Activated T-cell treated with anti-CD3 and anti-CD28 coated beads for 4 hours (primary cell): ENCODE measurements at places on chromosomes 1 and 21.

DNA sequence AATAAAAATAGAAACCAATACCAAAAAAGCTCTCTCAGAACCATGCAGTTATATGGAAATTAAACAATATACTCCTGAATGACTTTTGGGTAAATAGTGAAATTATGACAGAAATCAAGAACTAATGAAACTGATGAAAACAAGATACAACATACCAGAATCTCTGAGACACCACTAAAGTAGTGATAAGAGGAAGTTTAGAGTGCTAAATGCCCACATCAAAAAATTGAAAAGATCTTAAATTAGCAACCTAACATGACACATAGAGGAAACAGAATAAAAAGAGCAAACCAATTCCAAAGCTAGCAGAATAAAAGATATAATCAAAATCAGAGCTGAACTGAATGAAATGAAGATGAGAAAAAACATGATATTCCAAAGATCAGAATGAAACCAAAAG lies 430.9 kb downstream of the LTN1 start:
- no peak for DNase-seq

- DNase-seq: no peak
Observed at GRCh38 chr1:153397051-153397923, 6.4 kb upstream of the S100A8 start.

- no peak for DNase-seq
Observed at GRCh38 chr1:57450981-57451380, 27.1 kb upstream of the DAB1 start.

GRCh38 chr1:205639567-205639966 lies 7.8 kb upstream of the ELK4 start:
- DNase-seq: no peak

- DNase-seq: no peak
Observed at GRCh38 chr1:43009274-43009673, 50.6 kb upstream of the SLC2A1 start.

DNA sequence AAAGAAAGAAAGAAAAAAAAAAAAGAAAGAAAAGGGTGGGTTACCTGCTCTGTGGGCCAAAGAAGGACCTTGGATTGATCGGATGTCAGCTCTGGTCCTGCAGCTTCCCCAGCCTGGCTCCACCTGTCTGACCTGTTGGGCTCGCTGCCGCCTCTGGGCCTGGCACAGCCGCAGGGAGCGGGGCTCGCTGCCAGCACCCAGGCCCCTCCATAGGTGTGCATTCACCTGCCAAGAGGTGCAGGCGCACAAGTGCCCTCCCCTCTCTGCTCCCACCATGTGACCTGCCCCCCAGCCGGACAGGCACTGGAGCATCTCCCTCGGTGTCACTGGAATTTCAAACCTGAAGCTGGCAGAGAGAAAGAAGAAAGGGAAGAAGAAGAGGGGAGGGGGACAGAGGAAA lies 33.1 kb upstream of the GPR157 start:
- DNase-seq: no peak

DNA sequence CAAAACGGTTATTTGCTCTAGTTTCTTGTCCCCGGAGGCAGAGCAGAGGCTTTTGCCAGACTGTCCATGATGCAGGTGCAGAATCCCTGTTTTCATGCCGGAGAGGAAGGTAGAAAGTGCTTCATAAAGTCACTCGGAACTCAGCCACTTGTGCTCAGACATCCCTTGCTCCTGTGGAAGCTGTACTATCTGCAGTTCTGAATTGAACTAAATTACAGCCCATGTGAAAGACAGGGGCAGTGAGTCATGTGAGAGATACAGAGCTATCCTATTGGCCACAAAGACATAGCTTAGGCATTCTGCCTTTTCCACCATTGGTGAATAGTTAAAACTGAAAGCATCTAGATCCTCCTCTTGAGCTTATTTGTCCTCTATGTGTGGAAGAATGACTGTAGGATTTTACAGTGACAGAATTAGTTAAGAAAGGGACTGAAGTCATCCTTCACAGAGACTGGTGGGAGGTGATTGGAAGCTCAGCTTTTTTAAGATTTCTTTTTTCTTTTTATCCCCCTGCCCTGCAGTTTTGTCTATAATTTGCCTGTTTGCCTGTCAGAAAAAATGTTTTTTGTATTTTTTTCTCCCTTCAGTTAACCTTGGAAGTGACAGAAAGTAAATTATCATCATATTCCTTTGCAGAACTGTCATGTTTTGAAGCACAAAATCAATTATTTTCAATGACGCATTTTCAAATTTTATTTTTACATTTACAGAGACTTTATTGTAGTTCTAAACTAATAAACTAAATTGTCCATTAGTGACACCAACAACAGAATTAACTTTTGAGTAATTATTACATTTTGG lies 298.6 kb downstream of the PTPRC start:
- DNase-seq: peak; percentile 26

GRCh38 chr1:173447224-173447623 lies 29.9 kb upstream of the PRDX6 start:
- no peak for DNase-seq

DNA sequence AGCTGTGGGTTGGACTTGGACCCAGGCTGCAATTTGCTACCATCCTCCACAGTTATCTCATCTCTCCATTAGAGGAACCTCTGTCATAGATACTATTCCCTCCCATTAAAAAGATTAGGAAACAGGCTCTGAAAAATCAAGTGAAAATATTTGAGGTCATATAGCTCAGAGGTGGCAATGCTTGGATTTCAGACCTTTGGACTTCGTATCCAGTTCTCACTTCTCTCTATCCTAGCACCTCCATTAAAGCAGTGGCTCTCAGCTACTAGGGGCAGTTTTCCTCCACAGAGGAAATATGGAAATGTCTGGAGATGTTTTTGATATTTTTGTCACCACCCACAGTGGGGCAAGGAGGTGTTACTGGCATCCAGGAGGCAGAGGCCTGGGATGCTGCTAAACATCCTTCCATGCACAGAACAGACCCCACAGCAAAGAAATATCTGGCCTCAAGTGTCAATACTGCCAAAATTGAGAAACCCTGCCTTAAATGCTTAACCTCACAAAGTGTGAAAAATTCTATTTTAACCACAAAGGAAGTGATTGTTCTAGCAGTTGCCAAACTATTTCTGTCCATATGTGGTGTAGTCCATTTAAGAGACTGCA lies 54.1 kb downstream of the C8A start:
- no peak for DNase-seq

GRCh38 chr1:184225283-184226099 lies 161.3 kb upstream of the C1orf21 start:
- DNase-seq: no peak

- no peak for DNase-seq
Observed at GRCh38 chr21:42711667-42712066, 58.2 kb downstream of the PDE9A start.

- no peak for DNase-seq
Observed at GRCh38 chr1:77991638-77992037, 12.8 kb upstream of the FUBP1 start.

GRCh38 chr1:111402083-111402482 lies 25.5 kb downstream of the OVGP1 start:
- no peak for DNase-seq

DNA sequence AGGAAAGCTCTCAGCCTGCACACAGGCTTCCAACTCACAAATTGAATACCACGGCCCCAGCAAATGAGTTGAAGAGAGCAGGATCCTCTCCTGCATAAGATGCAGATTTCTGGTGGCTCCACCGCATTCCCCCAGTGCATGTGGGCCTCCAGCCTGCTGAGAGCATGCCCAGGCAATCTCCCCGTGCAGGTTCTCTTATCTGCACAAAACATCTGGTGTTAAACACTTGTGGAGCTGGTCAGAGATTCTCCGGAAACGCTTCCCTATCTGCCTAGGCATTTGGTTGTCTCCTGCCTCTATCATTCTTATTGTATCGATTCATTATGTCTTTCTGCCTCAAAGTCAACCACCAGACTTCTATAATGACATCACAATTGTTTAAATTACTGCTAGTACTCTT lies 1349.0 kb upstream of the B3GALT2 start:
- no peak for DNase-seq

- no peak for DNase-seq
Observed at GRCh38 chr1:56062625-56063024, 516.7 kb downstream of the PLPP3 start.

DNA sequence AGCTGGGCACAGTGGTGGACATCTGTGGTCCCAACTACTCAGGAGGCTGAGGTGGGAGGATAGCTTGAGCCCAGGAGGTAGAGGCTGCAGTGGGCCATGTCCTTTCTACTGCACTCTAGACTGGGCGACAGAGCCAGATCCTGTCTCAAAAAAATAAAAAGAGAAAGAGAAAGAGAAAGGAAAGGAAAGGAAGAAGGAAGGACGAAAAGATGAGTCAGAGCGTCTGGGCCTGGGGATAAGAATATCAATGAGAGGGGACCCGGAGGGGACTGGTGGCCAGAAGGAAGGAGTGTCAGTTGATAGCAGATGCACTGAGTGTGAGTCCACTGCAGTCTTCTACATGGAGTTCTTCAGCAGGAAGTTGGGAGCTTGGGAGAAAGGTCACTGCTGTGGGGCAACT lies 75.6 kb downstream of the SYT6 start:
- DNase-seq: no peak

- DNase-seq: no peak
Observed at GRCh38 chr21:45860493-45861155, 120.9 kb upstream of the COL6A1 start.

- no peak for DNase-seq
Observed at GRCh38 chr1:37567023-37567422, 10.3 kb downstream of the DNALI1 start.

GRCh38 chr1:92577261-92577895 lies 90.7 kb upstream of the GFI1 start:
- no peak for DNase-seq

GRCh38 chr1:226433341-226433720 lies 25.4 kb upstream of the PARP1 start:
- no peak for DNase-seq

GRCh38 chr1:180255536-180256340 lies 25.7 kb downstream of the LHX4 start:
- no peak for DNase-seq

DNA sequence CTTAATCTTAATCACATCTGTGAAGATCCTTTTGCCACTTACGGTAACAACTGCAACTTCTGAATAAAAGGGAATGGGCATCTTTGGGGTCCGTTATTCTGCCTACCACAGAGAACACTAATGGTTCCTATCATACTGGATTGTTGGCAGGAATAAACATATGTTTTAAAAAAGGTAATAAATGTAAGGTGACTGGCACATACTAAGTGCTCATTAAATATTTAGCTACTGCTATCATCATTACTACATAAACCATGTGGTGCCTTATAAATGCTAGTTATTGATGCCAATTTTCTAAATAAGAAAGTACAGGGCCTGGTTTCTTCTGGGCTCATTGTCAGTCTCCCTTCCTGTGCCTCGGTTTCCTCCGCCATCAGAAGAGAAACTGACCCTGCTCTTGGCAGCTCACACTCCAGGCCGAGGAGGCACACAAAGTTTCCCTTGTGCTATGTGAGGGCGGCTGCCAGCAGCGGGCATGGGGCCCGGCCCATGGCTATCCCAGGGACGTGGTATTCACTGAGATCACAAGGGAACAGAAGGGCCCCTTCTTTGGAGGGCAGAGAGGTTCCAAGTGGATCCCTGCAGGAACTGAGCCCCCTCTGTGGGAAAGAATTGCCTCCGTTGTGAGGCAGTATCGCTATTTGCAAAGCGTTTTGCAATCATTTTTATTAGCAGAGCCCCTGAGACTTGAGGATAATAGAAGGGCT lies 26.2 kb downstream of the NAV1 start:
- no peak for DNase-seq

DNA sequence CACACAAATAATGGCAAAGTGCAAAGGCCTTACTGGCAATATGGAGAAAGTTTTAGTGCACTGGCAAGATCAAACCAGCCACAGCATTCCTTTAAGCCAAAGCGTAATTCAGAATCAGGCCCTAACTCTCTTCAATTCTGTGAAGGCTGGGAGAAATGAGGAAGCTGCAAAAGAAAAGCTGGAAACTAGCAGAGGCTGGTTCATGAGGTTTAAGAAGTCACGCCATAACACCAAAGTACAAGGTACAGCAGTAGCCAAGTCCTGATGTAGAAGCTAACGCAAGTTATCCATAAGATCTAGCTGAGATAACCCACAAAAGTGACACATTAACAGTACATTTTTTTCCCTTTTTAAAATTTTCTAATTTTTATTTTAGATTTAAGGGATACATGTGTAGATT lies 57.1 kb downstream of the SLC27A3 start:
- no peak for DNase-seq

- DNase-seq: peak; percentile 50
Observed at GRCh38 chr1:91165033-91165654, 143.3 kb upstream of the ZNF644 start.
